Osteoblast (primary cell): ENCODE measurements at places on chromosomes 16 and 17. TPM values are rescaled to one million over a fixed set of nuclear protein-coding genes. Genes with fewer than 3 reads are reported as not detected.

ALOXE3 gene
- not detected in 2 replicates for total RNA-seq

CA7 gene
- total RNA-seq, result not detected in 2 replicates

TBC1D3G gene
- total RNA-seq, result 2.9 TPM in 1 of 2 replicates, not detected in the other

GPR179 gene
- total RNA-seq, result not detected in 2 replicates

EME1 gene
- 0.59 and 0.72 TPM in 2 replicates for total RNA-seq

CANT1 gene
- 49.2 and 51.3 TPM in 2 replicates for total RNA-seq

FOXJ1 gene
- total RNA-seq, result not detected in 2 replicates

GRN gene
- total RNA-seq, result 382 and 390 TPM in 2 replicates
